HL-60 (cell line): ENCODE measurements at places on chromosomes 3 and 15.

DNA sequence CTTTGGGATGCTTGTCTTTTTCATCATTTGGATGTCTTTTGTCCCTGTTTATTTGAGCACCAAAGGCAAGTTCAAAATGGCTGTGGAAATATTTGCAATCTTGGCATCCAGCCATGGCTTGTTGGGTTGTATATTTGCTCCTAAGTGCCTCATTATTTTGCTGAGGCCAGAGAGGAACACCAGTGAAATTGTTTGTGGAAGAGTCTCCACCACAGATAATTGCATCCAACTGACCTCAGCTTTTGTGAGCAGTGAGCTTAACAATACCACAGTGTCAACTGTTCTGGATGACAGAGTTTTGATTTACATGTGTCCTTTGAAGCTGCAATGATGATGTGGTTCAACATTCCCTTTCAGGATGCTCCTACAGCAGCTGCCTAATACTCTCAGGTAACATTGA, 83.0 kb upstream of the KCNAB1 start:
- DNase-seq: no peak

GRCh38 chr3:110849064-110849463, 222.6 kb upstream of the NECTIN3 start:
- no peak for DNase-seq

- DNase-seq: no peak
These were observed 553.5 kb upstream of the CCDC54 start for GRCh38 chr3:106823701-106824100.

GRCh38 chr3:149009732-149010131, 18.4 kb downstream of the GYG1 start:
- no peak for DNase-seq

DNA sequence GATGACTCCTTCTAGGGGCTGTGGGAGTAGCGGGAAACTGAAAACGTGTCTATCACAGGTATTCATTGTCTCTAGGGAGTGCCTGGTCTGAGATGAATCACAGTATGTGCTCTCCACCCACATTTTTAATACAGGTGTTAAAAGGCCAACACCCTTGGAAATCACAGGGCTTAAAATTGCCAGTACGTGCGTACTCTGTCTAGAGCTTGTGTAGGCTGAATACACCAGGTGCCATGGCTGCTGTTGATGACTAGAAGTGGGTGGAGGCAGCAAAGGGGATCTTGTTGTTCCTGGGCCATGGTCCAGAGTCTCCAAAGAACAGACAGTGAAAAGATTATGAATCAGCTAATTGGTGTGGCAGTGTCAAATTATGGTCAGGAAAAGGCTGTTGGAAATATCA, 35.1 kb upstream of the P3H2 start:
- no peak for DNase-seq

DNA sequence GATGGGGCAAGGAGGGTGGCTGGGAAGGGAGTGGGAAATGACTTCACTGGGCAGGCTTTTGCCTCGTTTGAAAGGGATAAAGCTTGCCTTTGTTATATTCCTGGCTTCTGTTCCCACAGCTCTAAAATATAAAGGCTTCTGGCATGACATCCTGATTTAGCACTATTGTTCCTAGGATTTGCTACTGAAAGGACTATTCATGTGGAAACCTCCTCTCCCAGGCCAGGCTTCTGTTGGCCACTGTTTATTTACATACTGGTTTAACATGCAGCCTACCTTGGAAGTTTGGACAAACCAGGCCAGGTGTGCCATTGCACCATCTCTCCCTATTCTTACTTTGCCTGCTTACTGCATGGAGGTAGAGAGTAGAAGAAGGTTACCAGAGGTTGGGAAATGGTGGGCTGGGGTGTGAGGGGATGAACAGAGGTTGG, 2.4 kb upstream of the LMCD1 start:
- DNase-seq: no peak
